ENCODE measurements at places on chromosomes 7 and 10.
A peak's percentile ranks its signal among the peaks of the same experiment; 100 is the strongest.

DNA sequence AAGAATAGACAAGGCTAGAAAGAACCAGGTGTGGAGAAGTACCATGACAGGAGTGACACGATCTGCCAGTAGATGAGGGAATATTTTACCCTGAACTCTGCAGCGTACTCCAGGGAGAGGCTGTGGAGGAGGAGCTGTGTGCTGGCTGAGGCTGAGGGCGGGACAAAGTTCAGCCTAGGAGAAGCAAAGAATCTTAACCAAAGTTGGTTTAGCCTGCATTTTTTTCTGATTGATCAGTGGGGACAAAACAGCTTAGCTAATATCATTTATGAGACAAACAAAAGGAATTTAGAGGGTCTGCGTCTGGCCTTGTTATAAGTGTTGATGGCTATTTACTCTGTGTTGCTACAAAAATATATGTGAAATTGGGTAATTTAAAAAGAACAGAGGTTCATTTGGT is 5.2 kb upstream of the NPSR1 start:
- no peak for DNase-seq

DNA sequence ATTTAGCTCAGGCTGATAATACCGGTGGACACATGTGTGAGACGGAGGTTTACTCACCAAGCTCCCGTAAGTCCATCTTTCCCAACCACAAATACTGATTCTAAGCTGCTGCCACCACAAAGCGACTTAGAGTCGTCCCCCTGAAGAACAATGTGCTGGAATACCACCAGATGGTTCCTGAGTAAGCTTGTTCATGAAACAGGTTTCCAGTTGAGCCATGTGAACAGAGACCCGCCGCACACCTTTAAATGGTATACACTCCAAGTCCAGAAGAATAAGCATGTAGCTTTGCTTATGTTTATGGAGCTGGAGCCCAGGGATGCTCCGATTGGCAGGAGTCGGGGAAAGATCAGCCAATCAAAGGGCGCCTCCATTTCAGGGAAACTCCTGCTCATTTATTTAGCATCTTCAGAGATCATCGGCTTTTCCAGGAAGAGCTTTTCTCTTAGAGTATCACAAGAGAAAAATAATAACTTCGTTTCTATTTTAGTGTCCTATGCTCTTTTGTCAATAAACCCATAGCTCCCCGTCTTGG is 261.6 kb upstream of the AOAH start:
- DNase-seq = no peak

- no peak for DNase-seq
These were observed 114.6 kb downstream of the EPC1 start for GRCh38 chr10:32232378-32232777.

GRCh38 chr7:30322271-30323005 is 38.0 kb downstream of the ZNRF2 start:
- DNase-seq = peak; percentile 23

DNA sequence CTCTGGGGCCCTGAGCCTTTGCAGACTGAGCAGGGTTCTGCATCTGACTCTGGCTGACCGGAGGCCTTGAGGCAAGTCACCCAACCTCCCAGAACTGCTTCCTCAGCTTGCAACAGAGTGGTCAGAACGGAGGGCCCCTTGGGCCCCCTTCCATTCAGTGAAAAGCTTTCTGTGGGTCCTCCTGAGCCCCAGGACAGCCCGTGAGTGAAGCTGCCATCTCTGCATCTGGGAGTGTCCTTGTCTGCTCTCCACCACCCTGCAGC is 224.7 kb downstream of the DNAJB6 start:
- DNase-seq = peak; percentile 31

GRCh38 chr7:38481401-38481800 is 149.8 kb downstream of the AMPH start:
- DNase-seq = no peak

DNA sequence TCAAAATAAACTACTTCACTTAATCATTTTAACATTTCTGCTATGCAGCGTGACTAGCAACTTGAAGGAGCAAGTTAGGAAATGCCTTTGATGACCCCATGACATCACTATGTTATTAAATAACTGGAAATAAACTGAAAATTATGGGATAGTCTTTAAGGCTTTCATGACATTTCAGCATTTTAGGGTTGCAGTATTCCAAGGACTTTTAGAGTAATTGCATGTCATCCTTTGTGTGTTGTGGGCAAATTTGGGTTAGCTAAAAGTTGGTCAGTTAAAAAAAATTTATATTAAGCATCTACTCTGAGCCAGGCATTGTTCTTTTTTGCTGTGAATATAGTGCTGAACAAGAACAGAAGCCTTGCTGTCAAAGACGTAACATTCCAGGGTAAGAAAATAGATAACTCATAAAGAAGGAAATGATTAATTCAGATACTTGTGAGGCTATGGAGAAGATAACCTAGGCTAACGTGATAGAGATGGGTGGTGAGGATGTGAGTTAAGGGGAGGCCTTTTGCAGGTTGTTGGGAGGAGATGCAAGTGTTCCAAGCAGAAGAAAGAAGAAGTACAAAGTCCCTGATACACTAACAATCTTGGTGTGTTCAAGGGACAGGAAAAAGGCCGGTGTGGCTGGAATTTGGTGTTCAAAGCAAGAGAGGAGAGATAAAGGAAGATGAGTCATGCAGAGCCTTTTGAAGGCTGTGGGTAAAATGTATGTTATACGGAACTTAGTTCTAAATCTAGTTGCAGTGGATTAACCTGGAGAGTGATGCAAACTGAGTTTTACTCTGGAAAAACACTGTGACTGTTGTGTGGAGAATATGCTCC is 610.2 kb downstream of the AUTS2 start:
- DNase-seq = no peak

DNA sequence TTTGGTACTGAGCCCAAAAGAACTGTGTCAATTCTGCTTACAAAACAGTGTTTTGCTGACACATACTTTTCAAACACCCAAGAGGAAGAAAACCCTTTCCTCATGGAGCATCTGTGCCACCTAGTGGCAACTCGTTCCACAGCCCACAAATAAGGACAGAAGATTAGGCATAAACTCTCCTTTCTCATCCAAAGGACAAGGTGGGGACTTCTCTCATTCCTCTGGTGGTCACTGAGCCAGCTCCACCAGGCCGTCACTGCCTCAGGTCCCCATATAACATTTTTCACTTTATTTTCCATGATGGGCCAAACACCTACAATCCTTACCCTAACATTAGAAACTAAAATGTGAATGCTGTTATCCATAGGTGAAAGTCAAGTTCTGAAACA is 76.9 kb downstream of the RNF216 start:
- peak; percentile 61 for DNase-seq

DNA sequence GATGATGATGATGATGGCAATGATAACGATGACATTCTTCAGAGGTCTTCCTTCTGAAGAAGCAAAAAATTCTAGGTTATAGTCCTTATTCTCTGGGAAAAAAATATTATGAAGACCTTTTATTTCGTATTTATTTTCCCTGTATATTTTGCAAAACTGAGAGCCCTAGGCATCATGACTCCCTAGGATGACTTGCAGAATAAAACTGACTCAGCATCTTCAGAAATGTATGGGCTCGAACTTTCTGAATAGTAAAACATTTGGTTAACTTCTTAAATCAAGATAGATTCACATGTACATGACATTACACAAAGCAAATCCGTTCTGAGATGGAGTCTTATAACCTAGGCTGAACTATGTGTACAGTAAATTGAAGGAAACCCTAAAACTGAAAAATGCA is 29.4 kb downstream of the DKK1 start:
- DNase-seq = no peak

- DNase-seq = no peak
These were observed 23.1 kb downstream of the KCNH2 start for GRCh38 chr7:150954986-150955518.

- no peak for DNase-seq
These were observed 118.3 kb downstream of the ARID5B start for GRCh38 chr10:62019685-62020359.

DNA sequence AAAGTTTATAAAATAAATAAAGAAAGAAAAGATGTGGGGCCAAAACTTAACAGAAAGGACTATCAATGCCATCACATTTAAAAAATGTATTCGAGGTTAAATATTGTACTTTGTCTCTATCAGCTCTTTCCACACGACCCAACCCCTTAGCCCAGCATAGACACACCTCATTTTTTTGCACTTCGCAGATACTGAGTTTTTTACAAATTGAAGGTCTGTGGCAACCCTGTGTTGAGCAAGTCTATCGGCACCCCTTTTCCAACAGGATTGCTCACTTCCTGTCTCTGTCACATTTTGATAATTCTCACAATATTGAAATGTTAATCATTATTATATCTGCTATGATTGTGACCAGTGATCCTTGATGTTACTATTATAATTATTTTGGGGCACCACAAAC is 151.6 kb upstream of the TBX20 start:
- no peak for DNase-seq

DNA sequence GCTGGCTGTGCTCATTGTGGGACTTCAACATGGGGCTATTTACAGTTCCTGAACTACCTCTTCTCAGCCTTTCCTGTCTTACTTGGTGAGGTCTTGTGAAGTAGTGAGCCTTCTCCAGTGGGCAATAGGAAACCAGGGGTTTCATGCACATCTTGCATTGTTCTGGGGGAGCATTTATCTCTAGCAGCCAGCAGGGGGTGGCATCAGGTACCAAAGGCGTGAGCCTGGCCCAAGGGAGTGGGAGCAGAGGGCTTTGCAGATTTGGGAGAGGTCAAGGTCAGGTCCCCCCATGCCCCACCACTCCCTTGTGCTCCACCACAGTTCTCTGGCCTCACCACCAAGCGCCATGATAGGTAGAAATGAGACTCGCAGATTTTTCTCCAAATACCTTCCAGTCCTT is 85.4 kb upstream of the NPTX2 start:
- DNase-seq = no peak

DNA sequence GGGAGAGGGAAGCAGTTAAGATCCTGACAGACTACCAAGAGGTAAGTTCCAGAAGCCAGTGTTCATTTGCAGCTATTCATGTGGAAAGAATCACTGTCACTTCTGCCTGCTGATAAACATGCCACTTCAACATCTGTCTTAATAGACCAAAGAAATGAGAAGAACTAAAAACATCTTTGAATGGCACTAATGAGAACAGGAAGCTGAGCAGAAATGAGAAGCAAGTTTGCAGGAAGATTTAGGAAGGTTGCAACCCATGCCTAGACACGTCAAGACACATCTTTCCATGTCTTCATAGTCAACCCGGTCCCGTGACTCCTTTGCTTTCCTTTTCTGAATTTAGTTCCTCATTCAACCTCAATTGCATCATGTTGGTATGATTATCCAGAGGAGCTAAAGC is 180.0 kb downstream of the PDE1C start:
- DNase-seq = no peak

- no peak for DNase-seq
These were observed 108.1 kb upstream of the PODXL start for GRCh38 chr7:131664570-131664969.

- DNase-seq = no peak
These were observed 66.9 kb downstream of the BAMBI start for GRCh38 chr10:28744069-28744768.

DNA sequence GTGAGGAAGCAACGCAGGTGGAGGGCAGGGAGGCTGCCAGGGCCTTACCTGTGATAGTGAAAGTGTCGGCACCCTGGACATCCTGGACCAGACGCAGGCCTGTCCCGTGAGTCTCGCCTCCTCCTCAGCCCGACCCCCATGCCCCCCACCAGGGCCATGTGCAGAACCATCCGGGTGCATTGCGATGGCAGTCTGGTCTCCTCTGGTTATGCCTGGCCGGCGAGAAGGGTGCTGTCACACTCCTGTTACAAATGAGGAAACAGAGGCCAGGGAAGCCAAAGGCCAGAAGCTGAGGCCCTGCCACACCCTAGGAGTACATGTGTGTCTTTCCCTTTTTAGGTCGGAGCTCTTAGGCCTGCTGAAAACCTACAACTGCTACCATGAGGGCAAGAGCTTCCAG is 7.2 kb downstream of the DEPP1 start:
- no peak for DNase-seq

GRCh38 chr10:71644307-71645180 is 75.0 kb downstream of the C10orf105 start:
- DNase-seq = no peak

DNA sequence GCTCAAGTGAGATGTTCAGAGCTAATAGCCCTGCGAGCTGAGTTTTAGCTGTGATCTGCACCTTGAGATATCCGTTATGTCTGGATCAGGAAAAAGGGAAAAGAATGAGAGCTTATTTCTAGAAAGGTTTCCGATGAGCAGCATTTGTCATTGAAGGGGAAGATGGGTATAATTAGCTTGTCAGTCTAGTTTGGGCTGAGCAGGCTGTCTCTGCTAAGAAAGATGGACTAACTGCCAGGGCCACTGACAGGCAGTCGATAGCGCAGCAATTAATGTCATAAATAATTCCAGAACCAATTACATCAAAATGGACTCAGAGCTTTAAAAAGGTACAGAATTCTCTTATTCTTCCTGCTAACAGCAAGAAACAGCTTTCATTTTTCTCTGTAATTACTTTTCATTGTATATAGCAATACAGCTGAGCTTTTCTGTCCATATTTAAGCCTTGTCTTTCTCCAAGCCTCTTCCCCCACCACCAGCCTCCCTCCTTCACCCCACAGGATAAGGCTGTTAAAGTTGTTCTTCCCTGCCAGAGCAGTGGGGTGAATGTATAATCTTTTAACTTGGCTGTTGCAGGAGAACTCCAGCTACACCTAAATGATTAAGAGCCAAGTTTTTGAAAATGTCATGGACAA is 1006.5 kb downstream of the KCNMA1 start:
- no peak for DNase-seq

- no peak for DNase-seq
These were observed 19.9 kb upstream of the LMOD2 start for GRCh38 chr7:123635551-123636359.

DNA sequence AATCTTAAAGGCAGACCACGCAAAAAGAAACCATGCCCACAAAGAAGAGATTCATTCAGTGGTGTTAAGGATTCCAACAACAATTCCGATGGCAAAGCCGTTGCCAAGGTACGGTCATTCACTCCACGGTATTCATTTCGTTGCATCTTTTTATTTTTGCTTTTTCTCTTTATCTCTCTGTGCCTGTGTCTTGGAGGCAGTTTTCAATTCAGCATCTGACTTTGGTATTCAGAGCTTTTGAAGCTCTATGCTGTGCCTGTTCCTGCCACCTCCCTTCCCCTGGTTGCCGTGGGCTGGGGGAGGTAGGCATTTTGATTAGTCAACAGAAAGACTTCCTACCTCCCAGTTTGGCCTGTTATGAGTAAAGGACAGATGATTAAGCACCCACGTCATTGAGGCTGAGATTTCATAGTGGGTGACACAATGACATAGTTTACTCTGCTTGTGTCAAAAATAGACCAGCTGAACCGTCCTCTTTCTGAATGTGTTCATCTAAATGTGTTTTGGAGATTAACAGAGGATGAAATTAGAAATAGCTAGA is 149.5 kb downstream of the ARID5B start:
- DNase-seq = peak; percentile 52

DNA sequence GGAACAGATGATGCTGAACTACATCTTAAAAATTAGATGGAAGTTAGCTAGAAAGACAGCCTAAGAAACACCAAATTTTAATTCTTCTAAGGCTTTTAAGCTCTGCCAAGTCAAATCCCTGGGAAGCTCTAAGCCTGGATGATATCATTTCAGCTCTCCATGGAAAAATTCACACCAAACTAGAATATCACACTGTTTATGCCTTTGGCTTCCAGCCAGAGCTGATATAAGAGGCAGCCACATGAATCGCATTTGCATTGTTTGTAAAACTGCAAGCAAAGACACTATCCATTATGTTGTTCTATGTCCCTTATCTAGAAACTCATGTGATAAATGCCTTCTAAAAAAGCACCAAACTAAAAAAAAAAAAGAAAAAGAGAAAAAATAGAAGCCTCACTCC is 430.4 kb downstream of the GRID1 start:
- DNase-seq = no peak

GRCh38 chr7:134527979-134528371 is 608 bp downstream of the AKR1B10 start:
- no peak for DNase-seq

Data from CD8-positive, alpha-beta memory T cell (primary cell).